ENCODE measurements at places on chromosomes 7 and 10. TPM values are rescaled to one million over a fixed set of nuclear protein-coding genes. Genes with fewer than 3 reads are reported as not detected.

Gene CRCP
- total RNA-seq, result 13.0 TPM

- H3K4me3 ChIP-seq, result no peak overlapping the region
- no peaks in the 10 kb centered on the region for H3K4me1 ChIP-seq
- H3K27ac ChIP-seq, result no peak overlapping the region
- DNase-seq, result no peak
- H3K27me3 ChIP-seq, result peaks cover 5% of the 10 kb centered on the region
Observed at GRCh38 chr7:142496545-142496991, 238.7 kb upstream of the PRSS58 start.

DNA sequence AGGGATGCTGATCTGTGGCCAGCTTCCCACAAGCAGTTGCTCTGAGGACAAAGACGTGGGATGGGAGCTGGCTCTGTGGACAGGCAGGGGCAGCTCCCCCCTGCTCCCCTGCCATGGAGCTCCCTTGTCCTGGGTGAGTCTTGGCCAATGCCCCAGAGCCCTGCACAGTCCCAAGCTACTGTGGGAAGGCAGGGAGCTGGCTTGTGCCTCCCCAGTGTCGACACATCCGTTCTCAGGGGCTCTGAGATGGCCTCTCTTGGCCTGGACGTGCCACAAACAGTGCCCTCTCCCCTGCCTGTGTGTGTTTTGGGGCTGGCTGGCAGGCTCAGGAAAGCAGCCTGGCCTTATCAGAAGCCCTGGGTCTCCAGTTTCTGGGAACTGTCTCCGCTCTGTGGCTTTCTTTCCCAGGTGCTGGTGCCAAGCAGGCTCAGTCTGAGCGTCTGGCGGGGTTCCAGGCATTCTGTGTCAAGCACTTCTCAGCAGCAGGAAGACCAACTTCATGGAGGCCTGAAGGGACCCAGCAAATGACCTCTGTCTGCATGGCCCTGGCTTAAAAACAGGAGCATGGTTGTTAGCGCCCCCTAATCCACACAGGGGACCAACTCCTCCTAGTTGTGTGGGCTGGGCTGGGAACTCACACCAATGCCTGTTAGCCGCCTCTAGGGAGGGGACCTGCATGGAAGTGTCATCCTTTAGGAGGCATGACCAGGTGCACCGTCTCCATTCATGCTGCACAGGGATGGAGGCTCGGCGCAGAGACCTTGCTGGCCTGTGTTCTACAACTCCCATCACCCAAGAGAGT, 375.2 kb downstream of the RPS24 start:
- no peak for DNase-seq
- H3K27ac ChIP-seq, result no peak overlapping the region
- no peak overlapping the region for H3K4me3 ChIP-seq
- no peaks in the 10 kb centered on the region for H3K36me3 ChIP-seq
- H3K4me1 ChIP-seq, result no peaks in the 10 kb centered on the region

Gene EMX2
- total RNA-seq, result not detected

Gene TMEM236
- total RNA-seq, result 0.17 TPM

- no peaks in the 10 kb centered on the region for H3K27me3 ChIP-seq
- peaks cover 4% of the 10 kb centered on the region for H3K4me1 ChIP-seq
- DNase-seq, result no peak
- H3K4me3 ChIP-seq, result no peak overlapping the region
- H3K27ac ChIP-seq, result no peak overlapping the region
Observed at GRCh38 chr10:14740684-14741247, 33.9 kb downstream of the FAM107B start.

Gene MOGAT3
- total RNA-seq, result 1.8 TPM

GRCh38 chr10:91901784-91902677, 7.3 kb downstream of the FGFBP3 start:
- no peak overlapping the region for H3K4me3 ChIP-seq
- H3K36me3 ChIP-seq, result no peaks in the 10 kb centered on the region
- H3K27ac ChIP-seq, result no peak overlapping the region
- no peaks in the 10 kb centered on the region for H3K4me1 ChIP-seq
- no peak for DNase-seq
- no peaks in the 10 kb centered on the region for H3K27me3 ChIP-seq

GRCh38 chr7:87473986-87474385, 1.5 kb downstream of the ABCB4 start:
- peak overlapping the region; percentile 95 for H3K4me3 ChIP-seq
- no peaks in the 10 kb centered on the region for H3K36me3 ChIP-seq
- no peaks in the 10 kb centered on the region for H3K27me3 ChIP-seq
- no peak for DNase-seq
- no peaks in the 10 kb centered on the region for H3K4me1 ChIP-seq
- H3K27ac ChIP-seq, result peak overlapping the region; percentile 88
